Omental fat pad (tissue), 4 donors: ENCODE measurements at places on chromosomes 7 and 10.

GRCh38 chr10:17326377-17326776, 98.3 kb downstream of the VIM start:
- DNase-seq, result no peak

DNA sequence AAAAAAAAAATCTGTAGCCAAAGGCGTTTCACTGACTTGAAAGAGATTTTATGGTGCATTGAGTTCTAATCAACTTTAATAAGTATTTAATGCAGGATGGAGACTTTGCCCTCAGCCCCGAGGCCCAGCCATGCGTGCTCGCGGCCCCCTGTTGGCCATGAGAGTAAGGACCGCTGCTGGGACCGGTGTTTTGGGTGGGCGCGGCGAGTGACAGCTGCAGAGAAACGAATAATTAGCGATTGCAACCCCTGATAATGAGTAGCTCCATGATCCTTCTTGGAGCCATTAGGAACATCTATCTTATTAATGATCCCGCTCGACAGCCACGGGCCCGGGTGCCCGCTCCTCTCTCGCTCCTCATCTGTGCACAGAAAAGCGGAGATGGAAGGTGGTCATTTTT, 347.4 kb downstream of the RPS24 start:
- no peak for DNase-seq

DNA sequence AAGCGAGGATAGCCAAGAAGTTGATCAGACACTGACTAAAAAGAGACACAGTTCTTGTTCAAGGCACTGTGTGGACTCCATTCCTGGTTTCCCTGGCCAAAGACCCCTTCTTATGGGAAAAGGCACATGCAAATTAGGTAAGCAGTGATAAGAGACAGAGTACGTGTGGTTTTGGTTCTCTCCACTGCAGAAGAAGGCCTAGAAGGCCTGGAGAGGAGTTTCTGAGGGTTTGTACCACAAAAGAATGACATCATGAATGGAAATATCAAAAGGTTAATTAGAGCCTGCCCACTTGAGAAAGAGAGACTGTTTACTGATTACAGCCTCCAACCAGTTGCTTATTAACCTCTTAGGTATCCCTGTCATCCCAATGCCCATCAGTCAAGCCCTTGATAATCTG, 137.5 kb downstream of the ZNF365 start:
- DNase-seq, result no peak

DNA sequence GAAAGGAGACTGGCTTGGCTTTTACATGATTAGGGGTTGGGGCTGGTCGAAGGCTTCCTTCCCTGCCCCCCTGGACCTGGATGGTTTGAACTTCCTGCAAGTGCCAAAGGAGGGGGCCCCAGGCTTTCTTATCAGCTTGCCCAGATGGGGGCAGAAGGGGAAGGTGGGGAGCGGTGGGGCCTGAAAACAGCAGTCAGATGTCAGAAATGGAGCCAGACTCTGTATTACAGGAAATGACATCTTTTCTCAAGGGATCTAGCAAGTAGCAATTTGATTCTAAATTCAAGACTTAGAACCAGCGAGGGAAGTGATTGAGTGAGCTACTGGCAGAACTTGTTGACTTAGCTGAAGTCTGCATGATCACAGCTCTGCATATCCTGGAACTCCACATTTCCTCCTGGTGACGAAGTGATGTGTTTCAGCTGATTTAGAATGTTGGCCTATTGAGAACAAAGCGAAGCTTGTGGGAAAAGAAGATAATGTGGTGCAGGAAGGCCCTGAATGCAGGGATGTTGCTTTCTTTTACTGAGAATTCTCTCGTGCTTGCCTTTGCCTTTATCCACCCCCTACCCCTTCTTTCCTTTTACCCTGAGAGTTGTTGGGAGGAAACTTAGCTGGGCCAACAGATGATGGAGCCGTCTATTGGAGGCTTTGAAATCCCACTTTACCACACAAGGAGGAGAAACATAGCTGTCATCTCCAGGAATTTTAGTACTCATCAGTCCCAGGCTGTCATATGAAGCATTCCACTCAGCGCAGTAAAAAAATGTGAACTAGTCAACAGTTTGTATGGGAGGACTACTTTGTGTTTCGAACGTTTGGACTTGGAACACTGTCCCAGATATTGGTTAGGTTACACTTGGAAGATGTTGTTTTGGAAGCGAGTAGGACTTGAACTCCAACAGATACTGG, 43.2 kb downstream of the CCNY start:
- no peak for DNase-seq

DNA sequence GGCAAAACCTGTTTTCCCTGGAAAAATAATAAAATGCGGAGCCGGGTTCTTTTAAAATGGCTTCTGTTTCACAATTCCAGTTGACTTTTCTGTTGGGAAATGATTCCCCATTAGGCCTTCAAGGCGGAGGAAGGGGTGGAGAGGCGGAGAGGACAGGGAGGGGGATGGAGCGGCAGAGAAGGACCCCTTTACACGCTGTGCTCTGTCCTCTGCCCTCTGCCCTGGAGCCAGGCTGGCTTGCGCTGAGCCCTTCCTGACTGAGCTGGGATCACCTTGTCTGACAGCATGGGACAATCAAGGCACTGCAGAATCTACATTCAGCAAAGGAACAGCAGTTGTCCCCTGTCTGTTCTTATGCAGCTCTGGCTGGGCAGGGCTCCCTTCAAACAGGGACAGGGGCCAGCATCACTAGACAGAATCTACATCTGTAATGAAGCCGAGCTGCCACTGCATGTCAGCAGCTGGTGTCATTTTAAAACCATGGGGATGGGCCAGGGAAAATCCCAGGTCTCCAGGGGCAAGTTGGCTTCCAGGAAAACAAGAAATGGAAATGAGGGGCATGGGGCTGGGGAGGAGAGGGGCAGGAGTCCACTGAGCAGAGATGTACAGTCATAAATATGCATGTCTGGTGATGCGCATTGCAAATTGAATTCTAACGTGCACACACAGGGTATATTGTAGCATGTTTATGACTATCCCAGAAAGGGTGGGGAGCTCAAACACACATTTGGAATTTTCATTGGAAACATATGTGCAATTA, 120.0 kb downstream of the MKX start:
- DNase-seq, result no peak

DNA sequence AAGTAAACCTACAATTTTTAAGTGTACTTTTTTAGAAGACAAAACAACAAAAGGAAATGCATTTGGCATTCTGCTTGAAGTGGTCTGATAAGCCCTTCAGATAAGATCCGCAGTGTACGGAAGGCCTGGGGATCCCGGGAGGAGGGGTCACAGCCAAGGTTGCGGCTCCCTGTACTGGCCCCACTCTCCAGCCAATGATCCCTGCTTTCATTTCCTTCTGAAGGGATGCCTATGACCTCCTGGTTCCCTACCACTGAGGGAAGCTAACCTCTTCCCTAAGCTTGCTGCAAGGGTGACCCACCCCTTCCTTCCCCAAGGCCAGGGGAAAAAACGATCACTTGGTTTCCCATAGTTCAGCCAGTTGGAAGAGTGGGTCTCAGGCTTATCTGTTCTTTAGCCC, 5.3 kb downstream of the DENND2A start:
- no peak for DNase-seq

GRCh38 chr10:33542752-33543505, 208.5 kb upstream of the NRP1 start:
- DNase-seq, result no peak
